GF-D8 (cell line): ENCODE measurements at places on chromosomes 7 and 10.

- DNase-seq: no peak
These were observed 2.9 kb upstream of the ZNF467 start for GRCh38 chr7:149776289-149776688.

- DNase-seq: no peak
These were observed 7.7 kb downstream of the SLIT1 start for GRCh38 chr10:97178074-97178473.

GRCh38 chr10:67788028-67788886 lies 49.7 kb downstream of the DNAJC12 start:
- peak; percentile 9 for DNase-seq

- no peak for DNase-seq
These were observed 60.0 kb upstream of the PRPS1L1 start for GRCh38 chr7:18087687-18088078.

DNA sequence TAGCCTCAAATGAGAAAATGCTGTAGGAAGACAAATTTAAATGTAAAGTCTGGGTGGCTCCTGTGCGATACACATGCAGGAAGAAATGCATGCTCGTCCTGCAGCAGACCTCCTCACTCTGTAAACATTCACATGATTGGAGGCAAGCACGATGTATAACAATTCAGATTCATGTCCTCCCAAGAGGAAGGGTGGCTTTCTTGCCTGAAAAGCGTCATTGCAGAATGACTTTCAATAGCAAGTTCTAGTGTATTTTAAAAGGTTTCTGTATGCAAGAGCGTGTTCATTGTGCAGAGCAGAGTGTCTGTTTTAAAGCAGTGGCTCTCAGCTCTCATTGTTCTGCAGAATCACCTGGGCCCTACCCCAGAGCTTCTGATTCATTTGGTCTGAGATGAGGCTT lies 170.3 kb upstream of the CELF2 start:
- no peak for DNase-seq

DNA sequence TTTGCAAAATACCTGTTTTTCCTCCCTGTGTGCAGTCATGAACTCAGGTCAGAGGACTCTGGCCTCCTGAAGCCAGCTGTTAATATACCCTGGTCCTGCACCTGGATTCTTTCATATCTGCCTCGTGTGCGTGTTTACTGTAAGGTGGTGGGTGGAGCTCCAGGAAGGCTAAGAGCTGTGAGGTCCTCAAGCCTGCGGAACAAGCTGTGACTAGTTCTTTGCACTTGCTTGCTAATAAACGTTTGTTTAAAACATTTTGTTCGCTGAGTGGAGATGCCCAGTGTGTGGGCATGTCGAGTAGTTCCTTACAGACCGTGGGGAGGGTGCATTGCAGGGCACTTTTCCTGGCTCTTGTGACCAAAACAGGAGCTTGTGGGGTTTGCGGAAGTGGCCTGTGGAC lies 139.0 kb downstream of the DOCK1 start:
- no peak for DNase-seq

GRCh38 chr7:135914346-135914745 lies 62.8 kb downstream of the MTPN start:
- no peak for DNase-seq

GRCh38 chr10:127028556-127028955 lies 123.3 kb downstream of the DOCK1 start:
- no peak for DNase-seq

GRCh38 chr7:114949231-114949630 lies 27.3 kb downstream of the MDFIC start:
- no peak for DNase-seq

DNA sequence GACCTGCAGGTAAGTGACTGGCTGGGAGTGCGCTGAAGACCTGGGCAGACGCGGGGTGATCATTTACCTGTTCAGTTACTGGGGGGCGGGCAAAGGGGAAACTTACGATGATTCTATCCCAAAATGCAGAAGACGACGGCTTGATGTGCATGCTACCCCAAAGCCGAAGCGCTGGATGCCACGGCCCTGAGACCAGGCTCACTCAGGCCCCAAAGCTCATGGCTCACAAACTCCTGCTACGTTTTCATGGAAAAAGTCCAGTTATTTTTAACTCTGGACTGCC lies 200.6 kb downstream of the DIP2C start:
- no peak for DNase-seq

- no peak for DNase-seq
These were observed 55.8 kb upstream of the ITGA8 start for GRCh38 chr10:15775513-15775912.

- no peak for DNase-seq
These were observed 27.4 kb upstream of the GOLGA7B start for GRCh38 chr10:97822261-97822687.

GRCh38 chr7:158369866-158370265 lies 217.8 kb downstream of the PTPRN2 start:
- DNase-seq: no peak

GRCh38 chr7:111409714-111410422 lies 152.4 kb downstream of the IMMP2L start:
- no peak for DNase-seq

DNA sequence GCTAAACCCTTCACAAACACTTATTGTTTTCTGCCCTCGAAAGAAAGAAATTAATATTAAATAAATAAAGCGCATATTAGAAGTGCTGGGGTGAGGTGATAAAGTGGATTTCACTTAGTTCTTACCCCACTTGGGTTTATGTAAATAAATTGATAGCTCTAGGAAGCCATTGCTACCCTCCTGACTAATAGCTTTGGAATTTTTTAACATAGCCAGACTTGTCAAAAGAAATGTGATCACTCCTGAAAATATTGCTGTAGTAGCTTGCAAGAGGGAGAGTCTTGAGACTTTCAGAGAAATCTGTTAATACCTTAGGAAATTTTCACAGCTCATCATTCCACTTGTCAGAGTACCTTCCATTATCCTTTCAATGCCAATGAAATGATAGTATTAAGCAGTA lies 7.6 kb downstream of the ARL5B start:
- DNase-seq: no peak

GRCh38 chr7:73827567-73828106 lies 3.2 kb upstream of the CLDN4 start:
- no peak for DNase-seq

DNA sequence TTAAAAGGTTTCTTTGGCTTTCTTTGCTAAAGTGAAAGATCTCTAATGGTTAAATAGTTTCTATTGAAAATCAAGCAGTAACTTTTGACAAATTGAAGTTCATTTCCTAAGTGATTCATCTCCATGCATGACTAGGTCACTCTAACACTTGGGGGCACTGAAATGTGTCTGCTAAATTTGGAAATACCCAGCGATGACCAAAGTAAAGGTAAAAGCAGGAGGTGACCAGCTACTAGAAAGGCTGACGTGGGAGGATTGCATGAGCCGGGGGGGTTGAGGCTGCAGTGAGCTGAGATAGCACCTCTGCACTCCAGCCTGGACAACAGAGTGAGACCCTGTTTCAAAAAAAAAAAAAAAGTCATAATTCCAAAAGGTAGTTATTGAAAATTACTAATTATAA lies 111.8 kb upstream of the GPR141 start:
- no peak for DNase-seq

GRCh38 chr7:98285157-98286092 lies 3.9 kb downstream of the BRI3 start:
- DNase-seq: no peak

GRCh38 chr7:26843705-26844104 lies 20.7 kb downstream of the SKAP2 start:
- no peak for DNase-seq

DNA sequence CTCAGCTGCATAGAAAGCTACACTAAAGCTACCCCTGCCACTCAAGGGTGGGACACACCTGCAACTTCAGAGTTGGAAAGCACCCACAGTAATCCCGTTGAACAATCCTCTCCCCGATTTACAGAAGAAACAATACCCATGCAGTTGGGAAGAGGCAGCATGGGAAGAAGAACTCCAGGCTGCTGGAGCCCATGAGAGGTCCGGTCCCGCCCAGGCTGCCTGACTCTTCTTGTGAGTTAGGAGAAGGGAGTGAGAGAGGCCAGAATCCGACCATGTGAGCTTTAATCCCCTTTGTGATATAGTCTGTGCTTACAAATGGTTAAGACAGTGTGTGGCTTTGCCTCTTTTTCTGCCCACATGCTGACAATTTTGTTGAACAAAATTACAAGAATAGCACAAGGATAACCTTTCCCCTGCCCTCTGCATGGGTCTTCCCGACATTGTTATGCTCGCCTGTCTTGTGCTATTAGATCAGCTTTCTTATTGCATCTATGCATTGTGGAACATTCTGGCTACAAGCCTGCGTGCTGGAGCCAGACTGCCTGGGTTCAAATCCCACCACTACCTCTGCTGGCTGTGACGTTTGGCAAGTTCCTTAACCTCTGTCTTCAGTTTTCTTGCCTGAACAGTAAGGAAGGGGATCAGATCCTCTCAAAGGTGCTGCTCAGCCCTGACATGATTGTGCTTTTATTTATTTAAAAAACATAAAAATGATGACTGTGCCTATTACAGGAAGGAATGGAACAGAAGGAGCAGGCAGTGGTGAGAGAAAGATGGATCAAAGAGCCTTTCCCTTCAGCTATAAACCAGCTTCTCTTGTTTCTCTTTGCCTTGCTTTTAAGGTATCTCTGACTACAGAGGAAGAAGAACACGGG lies 56.0 kb downstream of the BPGM start:
- DNase-seq: no peak

DNA sequence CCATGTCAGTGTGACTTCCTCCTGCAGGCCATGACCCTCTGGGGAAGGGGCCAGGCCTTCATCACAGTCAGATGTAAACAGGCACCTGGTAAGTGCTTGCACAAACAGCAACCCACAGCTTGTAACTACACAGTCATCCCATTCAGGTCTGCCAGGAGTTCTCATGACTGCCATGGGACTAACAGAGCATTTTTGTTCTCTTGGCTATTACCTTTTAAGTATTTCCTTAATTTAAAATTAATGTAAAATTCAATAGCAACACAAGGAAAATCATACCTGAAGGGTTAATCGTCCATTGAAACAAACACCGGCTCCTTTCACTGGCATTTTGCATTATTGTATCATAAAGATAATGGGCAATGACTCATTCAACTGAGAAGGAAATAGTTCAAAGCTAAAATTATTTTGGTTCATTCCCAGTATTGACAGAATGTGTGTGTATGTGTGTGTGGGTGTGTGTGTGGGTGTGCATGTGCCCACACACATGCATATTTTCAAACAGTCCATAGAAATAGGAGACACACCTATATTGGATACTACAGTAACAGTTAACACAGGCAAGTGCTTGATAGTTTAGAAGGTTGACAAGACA lies 307.9 kb downstream of the WDR11 start:
- no peak for DNase-seq

- DNase-seq: no peak
These were observed 245.5 kb upstream of the NRP1 start for GRCh38 chr10:33579996-33580395.

DNA sequence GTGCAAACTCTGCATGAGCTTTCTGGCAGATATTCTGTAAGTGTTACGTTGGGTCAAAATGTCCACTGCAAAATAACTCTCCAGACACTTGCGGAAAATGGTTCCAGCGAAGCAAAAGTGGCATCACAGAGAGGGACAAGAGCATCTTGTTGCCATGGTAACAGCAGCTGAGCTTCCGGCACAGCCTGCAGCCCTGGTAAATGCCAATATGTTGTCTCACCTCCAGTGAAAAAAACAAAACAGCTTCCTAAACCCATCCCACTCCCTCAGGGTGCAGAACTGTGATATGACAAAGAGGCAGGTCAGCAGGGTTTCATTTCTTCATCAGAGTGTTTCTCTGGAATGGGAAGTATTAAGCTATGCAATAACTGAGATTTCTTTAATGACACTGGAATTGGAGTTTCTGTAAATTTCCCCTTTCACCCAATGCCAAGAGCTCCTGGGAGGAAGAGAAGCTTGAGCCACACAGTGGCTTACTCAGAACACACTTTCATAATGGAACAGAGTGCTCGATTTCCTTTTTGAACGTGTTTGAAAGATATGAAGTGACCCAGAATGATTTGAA lies 65.6 kb downstream of the FOXI2 start:
- DNase-seq: no peak

DNA sequence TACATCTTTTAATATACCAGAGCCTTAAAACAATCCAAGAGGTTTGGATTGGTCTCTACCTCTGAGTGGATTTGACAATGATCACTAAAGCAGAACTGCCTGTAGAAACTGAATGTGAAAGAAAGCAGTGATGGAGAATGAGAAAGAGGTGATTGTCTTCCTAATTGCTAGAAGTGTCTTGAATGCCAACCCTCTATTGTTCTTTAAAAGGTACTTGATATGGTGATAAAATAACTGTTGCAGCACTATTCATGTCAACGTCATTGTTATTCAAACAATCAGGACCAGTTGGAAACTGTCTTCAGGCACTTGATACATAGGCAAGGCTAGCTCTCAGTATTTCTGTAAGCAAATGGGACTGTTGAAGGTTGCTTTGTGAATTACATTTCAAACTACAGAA lies 47.9 kb upstream of the ITPRID1 start:
- DNase-seq: no peak

- no peak for DNase-seq
These were observed 66.4 kb downstream of the MGAM2 start for GRCh38 chr7:142177869-142178268.

DNA sequence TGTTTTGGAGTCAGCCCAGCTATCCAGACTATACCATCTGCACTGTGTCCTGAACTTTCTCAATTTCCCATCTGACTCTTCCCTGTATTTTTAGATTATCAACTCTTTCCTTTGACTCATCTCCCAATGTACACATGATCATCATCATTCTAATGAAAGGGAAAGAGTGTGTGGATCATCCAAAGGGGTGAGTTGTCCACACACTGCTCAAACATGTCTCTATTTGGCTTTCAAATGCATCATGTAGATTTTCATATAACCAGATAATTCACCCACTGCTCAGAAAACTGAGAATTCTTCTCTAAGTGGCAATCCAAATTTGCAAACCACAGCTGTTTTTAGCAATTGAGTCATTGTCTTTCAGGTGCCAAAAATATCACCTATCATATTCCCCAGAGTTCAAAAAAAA lies 190.2 kb upstream of the HPS1 start:
- no peak for DNase-seq
